Astrocyte of the cerebellum (primary cell): ENCODE measurements at places on chromosomes 11 and 22.

- DNase-seq = no peak
Measured at GRCh38 chr11:76682684-76683083, 12.1 kb upstream of the LRRC32 start.

DNA sequence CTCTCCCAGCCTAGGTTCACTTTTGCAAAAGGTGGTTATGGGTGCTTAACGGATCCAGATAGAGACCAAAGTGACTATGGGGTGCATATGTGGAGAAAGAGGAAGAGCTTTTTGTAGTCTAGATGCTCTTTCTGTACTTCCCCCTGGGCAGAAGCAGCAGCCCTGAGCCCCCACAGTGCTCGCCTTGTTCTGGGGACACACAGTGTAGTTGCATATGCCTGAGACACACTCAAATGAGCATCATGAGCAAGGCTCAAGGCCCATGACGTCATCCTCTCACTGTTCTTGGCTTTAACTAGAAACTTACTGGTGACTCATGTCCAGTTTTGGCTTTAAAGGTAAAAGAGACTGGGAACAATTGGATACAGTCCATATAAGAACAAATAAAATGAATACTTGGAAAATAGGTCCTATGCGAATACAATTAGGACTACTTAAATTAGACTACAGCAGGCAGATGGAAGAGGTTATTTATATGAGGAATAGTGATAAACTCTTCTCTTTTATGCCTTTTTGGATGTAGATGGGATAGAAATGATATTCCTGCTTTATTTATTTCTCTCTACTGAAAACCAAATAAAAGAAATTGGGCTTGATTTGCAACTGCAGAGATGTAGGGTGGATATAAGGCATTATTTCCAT, 20.1 kb upstream of the PEX26 start:
- peak; percentile 100 for DNase-seq

DNA sequence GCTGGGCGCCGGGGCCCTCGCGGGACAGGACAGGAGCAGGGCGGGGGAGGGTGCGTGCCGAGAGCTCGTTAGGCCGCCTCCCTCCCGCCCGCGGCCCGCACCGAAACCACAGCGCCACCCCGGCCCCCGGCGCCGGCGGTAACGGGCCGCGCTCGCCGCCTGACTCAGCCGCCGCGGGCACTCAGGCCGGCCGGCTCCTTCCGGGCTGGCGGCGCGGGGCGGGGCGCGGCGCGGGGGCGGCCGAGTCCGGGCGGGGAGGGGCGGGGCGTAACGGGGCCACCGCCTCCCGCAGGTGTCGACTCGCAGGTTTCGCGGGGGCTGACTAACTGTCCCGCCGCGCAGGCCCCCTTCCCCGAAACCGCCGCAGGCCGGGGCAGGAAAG, at the start of gene AP5B1:
AP5B1 (minus strand) TSS at position 207 of the 382 bp plus-strand sequence. CDS start 385 bp downstream, outside the sequence.
- no peak for DNase-seq

DNA sequence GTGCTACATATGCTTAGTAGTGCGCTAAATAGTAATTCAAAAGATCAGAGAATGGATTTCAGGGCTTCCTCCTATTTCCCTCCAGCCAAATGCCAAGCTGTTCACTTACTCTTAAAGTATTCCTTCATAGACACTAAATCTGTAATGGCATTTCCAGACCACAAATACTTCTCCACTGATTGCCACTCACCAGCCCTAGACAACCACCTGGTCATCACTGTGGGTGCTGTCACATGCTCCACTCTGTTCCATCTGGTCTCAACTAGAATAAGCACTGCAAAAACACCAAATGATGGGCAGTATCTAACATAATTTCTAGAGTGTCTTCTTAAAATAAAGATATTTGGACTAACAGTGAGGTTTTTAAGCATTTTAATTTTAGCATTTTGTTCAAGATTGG, 341.3 kb downstream of the AASDHPPT start:
- no peak for DNase-seq

DNA sequence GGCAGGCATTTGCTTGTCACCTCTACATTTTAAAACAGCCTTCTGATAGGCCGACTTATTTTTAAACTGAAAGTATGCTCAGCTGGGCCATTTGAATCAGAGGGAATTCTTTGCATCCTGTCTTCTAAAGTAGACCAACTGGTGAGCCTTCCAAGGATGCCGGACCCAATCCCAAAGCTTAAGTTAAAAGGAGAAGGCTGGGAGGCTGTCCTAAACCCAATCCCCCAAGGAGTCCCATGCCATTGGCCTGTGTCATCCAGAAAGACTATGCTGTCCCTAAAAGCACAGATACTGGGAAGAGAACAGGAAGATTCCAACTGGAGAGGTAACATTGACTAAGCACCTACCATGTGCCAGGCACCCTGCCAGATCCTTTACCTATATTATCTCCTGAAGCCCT, 18.0 kb downstream of the TENM4 start:
- no peak for DNase-seq

GRCh38 chr22:49460592-49461281, 366.9 kb downstream of the BRD1 start:
- DNase-seq = no peak

- DNase-seq = peak; percentile 76
Measured at GRCh38 chr11:69089258-69089657, 40.5 kb downstream of the TPCN2 start.

- DNase-seq = no peak
Measured at GRCh38 chr11:1223346-1224110, 662 bp downstream of the MUC5B start.

- no peak for DNase-seq
Measured at GRCh38 chr11:45285930-45286632, at the start of gene SYT13. Gene SYT13 (minus strand): TSS chr11:45286341. CDS start chr11:45286207, 134 bp downstream.

DNA sequence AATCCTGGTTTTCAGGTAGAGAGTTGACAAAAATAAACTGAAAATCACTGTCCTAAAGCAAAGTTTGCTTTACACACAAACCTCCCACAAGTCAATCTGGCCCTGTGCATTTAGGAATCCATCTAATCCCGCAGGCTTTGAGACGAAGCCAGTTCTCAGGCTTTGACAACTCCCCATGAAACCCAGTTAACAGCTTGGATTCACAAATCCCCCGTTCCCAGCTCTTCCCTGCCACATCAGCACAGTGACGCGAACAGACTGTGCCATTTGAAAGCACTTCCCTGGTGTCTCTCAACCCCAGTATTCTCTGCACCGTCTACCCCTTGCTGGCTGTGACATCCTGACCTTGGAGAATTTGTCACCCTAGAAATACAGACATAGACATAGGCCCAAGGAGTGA, 117.8 kb downstream of the OPCML start:
- no peak for DNase-seq

GRCh38 chr11:120525261-120526171, 14.0 kb downstream of the GRIK4 start:
- DNase-seq = no peak

- no peak for DNase-seq
Measured at GRCh38 chr11:119536801-119537200, 113.8 kb upstream of the THY1 start.

GRCh38 chr11:113242767-113243397, 71.5 kb upstream of the TTC12 start:
- peak; percentile 43 for DNase-seq

DNA sequence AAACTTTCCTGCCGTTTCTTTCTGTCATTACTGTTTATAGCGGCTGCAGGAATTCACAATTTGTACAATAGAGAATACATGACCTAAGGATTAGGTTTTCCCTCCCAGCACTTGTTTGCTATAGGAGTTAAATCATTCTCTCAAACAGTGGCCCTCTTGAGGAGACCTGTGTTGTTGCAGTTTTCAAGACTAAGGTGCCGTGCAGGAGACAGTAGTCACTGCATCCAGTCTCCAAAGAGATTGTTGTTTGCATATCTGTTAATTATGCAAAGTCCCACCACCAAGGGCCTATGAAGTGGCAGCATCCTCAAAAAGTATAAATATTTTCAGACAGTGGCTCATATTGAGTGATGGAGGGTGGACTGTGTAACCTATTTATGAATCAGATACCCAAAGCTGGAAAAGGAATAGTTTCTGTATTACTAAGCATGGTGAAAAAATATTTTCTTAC, 2.3 kb downstream of the PRSS23 start:
- peak; percentile 26 for DNase-seq
